ENCODE measurements at places on chromosomes 3 and 15.

DNA sequence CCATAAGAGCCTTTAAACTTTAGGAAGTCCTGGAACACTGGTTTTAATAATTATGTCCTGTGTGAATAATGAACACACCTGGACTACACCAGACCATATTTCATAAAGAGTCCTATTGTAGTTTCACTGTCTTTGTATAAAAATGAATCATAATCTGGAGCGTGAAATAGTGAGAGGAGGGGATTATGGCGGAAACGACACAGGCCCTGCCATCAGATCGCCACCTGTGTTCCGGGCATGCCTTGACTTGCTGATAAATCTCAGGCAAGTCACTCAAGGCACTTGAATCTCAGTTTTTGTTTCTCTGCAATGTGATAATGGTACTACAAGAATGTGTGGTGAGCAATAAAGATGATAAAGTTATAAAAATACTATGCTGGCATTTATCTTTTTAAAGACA is 995.5 kb downstream of the MCTP2 start:
- DNase-seq: no peak

GRCh38 chr3:119368298-119368697 is 74.1 kb downstream of the ARHGAP31 start:
- no peak for DNase-seq

DNA sequence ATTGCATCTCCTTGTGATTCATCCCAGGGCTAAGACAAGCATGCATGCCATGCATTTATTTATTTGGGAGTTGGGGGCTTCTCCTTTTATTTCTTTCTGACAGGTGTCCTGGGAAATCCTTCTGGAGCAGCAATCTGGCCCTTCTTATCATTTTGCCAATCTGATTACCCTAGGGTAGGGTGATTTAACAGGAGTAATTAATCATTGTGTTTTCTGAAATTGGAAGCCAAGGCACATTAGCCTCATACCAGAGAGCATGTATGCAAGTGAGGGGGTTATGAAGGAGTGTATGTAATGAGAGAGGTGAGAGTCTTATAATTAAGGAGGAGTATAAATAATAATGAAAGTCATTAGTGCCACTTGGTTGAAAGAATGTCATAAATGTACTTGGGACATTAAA is 37.4 kb upstream of the ARPP21 start:
- DNase-seq: no peak

- DNase-seq: no peak
Observed at GRCh38 chr3:56818156-56818985, 16.6 kb upstream of the ARHGEF3 start.

DNA sequence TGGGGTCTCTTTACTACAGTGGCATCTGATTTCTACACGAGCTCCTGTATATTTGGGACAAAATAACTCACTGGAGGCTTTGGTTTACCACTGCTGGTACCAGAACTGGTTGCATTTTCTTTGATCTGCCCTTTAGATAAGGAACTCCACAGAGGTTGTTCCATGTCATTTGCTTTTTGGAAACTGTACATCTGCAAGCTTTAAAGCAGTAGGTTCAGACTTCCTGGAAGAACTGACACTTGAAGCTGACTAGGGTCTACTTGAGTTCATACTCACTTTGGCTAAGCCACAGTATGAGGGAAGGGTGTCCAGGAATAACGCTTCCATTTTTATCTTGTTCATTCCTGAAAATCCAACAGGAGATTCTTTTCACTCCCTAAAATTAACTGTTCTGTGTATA is 86.4 kb downstream of the WWTR1 start:
- DNase-seq: no peak

DNA sequence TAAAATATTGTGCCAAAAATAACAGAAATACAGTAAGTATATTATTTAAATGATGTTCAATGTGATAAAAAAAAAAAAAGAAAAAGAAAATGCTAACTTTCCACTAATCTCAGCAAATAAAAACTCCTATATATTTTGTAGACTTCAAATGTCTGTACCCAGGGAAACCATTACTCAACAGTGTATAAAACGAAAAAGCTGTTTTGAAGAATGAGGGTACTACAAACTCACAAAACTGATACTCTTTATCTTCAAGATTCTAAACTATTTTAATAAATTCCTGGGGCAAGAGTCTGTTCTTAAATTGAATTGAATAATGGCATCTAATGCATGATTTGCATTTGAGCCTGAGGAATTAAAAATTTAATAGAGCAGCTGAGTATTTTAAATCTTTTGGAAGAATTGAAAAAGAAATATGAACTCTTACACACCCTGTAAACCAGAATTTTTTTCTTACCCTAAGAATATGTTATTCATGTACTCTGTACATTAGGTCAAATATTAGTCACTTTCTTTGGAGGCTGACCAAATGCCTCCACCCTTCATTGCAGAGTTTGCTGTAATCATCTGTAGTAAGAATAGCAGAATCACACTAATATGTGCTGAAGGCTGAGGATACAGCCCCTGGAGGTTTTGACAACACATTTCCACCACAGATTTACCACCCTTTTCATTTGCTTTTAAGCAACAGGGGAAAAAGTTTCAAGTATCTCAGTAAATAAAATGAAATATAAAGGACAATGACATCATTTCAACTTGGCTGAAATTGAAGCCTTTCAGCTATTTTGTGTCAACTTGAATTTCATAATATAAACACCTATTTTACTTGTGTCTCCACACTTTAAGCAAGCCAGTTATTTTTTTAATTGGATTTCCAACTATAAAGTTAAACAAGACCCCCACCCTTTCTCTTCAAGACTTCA is 79.7 kb downstream of the FBN1 start:
- no peak for DNase-seq

Data from stimulated activated CD4-positive, alpha-beta T cell treated with anti-CD3 and anti-CD28 coated beads, TNF-alpha, amount 100 ng/mL, for 1 hour (primary cell).